SK-N-MC (cell line): ENCODE measurements at places on chromosomes 3 and 15.

DNA sequence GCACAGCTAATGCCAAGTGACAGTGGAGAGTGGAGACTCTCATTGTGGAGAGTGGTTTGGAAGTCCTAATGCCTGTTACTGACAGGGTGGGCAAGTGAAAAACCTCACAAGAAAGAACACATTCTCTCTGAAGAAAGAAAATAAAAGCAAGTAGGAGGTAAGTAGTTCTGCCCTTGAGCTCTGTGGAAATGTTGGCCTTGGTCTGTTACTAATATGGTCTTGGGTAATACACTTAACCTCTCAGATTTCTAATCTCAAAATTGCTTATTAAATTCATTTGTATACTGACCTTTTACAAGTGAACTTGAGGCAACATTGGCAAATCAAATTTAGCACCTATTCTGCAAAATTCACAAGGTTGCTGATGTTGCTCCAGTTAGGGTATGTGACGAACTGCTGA lies 291.6 kb upstream of the CBLB start:
- no peak for DNase-seq

- no peak for DNase-seq
Observed at GRCh38 chr3:13565581-13566452, 16.9 kb downstream of the FBLN2 start.

- no peak for DNase-seq
Observed at GRCh38 chr3:54965746-54966145, 37.9 kb upstream of the LRTM1 start.

- DNase-seq = peak; percentile 48
Observed at GRCh38 chr15:98518823-98519561, 129.3 kb upstream of the IGF1R start.

DNA sequence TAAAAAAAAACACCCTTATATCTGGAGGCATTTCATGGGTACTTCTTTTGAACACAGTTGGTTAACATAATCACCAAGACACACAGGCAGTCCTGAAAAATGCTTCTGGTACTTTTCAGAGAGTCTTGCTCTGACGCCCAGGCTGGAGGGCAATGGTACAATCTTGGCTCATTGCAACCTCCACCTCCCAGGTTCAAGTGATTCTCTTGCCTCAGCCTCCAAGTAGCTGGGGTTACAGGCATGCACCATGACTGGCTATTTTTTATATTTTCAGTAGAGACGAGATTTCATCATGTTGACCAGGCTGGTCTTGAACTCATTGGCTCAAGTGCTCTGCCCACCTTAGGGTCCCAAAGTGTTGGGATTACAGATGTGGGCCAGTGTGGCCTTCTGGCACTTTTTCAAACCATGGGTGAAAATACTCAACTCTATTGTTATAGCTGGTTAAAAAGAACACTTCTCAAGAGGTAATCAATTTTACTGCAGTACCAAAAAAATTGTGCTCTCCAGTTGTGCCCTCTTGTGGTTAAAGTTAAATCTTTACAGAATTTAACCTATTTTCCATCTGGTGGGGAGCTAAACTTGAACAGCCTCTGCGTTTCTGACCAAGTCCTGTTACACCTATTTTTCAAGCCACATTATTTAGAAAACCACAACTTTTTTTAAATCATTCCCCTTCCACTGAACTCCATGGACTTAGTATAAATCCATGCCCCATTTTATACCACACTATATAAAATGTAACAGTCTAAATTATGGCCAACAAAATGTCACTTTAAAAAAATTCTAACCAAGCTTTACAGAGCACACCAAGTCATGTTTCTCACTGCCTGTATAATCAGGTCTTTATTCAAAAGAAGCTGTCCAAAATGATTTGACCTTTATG lies 1.2 kb upstream of the SNAPC5 start:
- DNase-seq = no peak

- no peak for DNase-seq
Observed at GRCh38 chr15:83365370-83365938, 81.0 kb upstream of the BNC1 start.

DNA sequence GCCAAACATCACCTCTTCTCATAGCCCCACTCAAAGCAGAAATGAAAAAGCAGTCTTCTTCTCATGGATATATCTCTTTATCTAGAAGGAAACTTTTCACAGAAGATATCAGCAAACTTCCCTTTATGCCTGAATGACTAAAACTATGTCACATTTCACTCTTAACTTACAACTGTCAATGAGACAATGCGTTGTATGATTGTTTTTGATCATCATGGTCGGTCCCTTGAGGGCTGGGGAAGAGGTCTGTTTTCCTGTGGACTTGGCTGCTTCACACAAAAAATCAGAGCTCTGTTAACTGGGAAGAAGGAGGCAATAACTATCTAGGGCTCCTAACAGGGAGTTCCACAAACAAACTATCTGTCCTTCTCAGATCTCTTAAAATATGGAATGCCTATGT lies 5.1 kb downstream of the NLGN1 start:
- DNase-seq = no peak

- no peak for DNase-seq
Observed at GRCh38 chr15:38708672-38709180, 144.1 kb upstream of the RASGRP1 start.

DNA sequence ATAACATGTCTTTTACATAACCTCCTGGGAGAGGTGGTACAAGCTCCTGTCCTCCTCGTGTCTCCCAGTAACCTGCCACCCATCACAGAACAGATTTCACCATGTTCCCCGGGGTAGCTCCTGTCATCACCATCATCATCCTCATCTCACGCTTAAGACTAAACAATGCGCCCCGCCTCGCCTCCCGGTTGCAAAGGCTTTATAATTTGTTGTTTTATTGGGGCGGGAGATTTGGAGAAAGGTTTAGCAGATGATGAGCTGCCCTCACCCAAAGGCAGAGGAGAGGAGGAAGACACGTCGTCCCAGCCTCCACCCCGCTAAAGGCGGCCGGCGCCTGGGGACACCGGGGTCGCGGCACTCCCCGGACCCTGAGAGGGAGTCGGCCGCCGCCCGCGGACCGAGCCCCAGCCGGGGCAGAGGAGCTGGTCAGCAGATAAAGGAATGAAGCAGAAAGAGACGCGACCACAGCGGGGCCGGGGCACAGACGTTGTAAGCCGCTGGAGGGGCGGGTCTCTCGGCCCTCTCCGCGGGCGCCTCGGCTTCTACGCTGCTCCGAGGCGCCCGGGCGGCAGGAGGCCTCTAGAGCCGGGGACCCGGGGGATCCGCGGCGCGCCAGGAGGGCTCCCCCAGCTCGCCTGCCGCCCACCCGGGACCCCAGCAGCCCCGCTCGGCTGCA lies 589 bp downstream of the HERC1 start:
- DNase-seq = no peak

- no peak for DNase-seq
Observed at GRCh38 chr3:74624301-74624700, 9.8 kb upstream of the CNTN3 start.

GRCh38 chr15:66021496-66022162 lies 152.3 kb downstream of the RAB11A start:
- DNase-seq = no peak

DNA sequence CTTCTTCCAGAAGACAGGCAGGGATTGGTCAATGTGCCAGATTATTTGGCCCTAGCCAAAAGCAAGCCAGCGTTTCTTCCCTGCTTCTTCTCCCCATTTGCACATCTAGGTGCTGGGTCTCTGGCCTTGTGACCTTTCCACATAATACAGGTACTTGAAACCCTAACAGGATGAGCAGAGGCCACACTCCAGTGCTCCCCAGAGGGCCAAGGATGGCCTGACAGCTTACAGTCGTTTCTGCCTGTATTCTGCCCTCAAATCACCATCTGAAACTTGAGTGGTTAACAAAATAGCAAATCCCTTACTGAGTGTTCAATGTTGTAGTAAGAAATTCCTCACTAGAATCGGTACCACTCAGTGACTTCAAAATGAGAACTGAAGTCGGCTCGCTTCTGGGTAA lies 29.1 kb downstream of the MKRN2 start:
- DNase-seq = no peak

DNA sequence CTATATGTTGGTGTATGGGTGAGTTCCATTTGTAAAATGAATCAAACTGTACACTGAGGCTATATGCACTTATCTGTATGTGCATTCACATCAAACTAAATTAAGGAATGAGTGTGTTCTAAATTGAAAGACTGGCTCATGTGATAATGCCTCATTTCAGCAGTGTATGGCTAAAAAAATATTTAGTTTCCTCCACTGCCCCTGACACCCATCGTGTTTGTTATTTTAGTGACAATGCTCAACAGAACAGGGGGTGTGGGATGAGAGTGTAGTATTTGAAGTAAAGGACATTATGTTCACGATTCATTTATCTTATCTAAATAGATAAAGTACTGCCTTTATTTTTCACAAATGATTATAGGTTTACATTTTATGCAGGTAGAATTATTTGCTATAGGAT lies 301.1 kb upstream of the ARPP21 start:
- DNase-seq = no peak

- DNase-seq = no peak
Observed at GRCh38 chr15:39400821-39401550, 179.9 kb upstream of the THBS1 start.

GRCh38 chr15:87589134-87589533 lies 667.4 kb downstream of the NTRK3 start:
- DNase-seq = no peak
